Activated CD4-positive, alpha-beta T cell treated with anti-CD3 and anti-CD28 coated beads, Interleukin-2, amount 50 U/mL, for 24 hours (primary cell): ENCODE measurements at places on chromosomes 12 and 14.

GRCh38 chr14:74936731-74937130 is 13.7 kb upstream of the RPS6KL1 start:
- DNase-seq = no peak

GRCh38 chr14:95493503-95493902 is 22.9 kb downstream of the SYNE3 start:
- DNase-seq = no peak

DNA sequence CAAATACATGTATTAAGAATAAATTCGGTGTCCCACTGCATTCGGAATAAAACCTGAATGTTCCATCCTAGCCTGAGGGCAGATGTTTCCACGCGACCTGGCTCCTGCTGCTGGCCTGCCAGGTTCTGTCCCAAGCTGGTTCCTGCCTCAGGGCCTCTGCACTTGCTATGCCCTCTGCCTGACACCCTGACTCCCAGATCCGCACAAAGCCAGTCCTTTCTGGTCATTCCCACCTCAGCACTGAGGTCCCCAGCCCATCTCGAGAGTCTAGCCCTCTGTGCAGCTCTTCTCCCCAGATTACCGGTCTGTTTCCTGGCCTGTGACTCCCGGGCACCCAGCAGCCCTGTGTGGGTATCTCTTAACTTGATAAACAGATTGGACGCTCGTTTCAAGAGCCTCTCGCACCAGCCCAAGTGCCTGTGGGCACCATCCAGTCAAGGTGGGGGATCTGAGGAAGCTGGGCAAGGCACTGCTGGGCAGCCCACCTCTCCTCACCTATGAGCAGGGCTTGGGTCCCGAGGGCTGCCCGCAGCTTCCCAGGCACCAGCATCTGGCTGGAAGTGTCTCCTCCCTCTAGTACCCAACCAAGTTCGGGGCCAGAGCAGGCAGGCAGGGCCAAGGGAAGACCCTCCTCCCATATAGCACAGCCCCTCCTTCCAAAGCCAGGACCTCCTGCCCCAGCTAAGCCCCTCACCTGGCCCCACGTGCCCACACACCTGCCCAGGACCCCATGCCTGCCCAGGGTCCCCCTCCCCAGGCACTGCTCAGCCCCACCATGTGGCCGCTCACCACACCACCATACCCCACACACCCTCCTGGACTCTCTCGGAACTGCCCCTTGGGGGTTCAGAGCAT is 132.2 kb downstream of the NCOR2 start:
- DNase-seq = no peak

GRCh38 chr14:99633918-99634317 is 11.0 kb upstream of the HHIPL1 start:
- DNase-seq = no peak

DNA sequence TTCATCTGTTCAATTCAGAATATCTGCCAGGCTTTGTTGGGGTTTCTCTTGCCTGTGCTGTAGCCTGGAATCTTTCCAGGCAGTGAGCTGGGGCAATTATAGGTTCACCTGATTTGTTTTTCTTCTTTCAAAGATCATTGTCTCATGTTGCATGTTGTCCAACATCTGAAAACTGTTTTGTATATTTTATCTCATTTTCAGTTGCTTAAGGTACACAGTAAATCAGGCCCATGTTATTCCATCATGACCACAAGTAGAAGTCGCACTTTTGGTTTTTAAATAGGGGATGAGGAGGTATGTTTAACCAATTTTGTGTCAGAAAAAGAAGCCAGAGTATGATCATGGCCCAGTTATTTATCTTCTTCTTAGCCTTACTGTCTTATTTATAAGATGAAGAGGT is 24.9 kb upstream of the FUT8 start:
- DNase-seq = no peak

GRCh38 chr12:8987163-8987562 is 2.2 kb upstream of the KLRG1 start:
- DNase-seq = no peak

DNA sequence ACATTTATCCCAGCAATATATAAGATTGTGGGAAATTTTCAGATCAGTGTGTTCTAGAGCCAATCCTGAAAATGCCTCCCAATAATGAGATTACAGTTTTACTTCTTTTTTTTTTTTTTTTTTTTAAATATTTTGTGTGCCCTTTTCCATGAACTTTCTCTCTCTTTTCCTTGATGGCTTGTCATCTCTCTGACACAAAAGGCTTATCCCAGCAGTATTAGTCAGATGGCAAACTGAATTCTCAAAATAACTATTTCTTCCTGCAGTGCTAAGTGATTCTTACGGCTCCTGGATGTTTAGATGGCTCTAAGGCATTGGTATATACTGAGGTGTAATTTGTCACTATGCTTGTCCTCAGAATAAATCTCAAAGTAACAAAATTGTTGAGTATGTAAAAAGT is 86.7 kb downstream of the LRP6 start:
- no peak for DNase-seq

GRCh38 chr14:21796916-21797315 is 123.3 kb upstream of the OR4E1 start:
- no peak for DNase-seq

GRCh38 chr12:115370650-115371049 is 686.7 kb upstream of the TBX3 start:
- no peak for DNase-seq

GRCh38 chr14:64584190-64584589 is 34.4 kb downstream of the PPP1R36 start:
- no peak for DNase-seq

- no peak for DNase-seq
These were observed 153.7 kb upstream of the ALG10B start for GRCh38 chr12:38162708-38163441.

- DNase-seq = no peak
These were observed 43.0 kb upstream of the GNPNAT1 start for GRCh38 chr14:52834440-52834842.

DNA sequence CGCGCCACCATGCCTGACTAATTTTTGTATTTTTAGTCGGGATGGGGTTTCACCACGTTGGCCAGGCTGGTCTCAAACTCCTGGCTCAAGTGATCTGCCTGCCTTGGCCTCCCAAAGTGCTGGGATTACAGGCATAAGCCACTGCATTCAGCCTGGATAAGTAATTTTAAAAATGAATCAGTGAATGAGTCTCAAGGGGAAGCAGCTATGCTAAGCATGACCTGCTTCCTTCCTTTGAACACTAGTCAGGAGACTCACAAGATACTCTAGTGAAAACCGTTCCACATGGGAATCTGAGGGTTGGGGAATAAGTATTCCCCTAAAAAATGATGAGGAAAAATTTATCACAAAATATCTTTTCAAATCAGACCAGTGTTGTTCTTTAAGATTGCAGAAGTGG is 10.7 kb upstream of the FAM234B start:
- no peak for DNase-seq

DNA sequence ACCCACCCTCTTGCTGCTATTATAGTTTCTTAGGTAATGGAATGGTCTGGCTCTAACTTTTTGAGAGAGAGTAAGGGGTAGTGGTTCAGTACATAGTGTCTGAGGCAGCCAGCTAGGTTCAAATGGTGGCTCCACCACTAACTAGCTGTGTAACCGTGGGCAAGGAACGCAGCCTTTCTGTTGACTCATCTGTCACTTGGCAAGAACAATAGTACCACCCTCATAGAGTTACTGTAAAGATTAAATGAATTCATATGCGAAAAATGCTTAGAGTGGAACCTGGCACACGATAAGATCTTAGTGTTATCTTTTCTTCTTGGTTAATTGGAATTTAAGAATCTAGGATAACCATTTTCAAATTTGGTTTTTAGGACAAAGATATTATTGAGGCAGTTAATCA is 14.0 kb downstream of the CCDC62 start:
- DNase-seq = no peak

DNA sequence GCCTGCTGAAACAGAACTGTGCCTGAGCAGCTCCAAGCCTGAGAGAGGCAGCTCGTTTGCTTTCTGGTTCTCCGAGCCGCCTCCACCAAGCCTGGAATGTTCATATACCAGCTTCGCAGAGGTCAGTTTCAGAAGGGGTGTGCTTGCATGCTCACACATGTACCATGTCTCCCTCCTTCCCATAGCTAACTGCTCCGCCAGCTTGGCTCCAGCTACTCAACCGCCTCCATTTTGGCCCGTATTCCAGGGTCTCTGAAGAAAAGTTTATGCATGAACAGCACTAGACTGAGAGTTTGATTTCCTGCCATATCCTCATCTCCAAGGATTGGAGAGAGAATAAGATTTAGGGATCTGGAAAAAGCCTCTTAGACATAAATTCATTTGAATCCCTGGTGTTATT is 103.7 kb downstream of the SMOC1 start:
- no peak for DNase-seq

DNA sequence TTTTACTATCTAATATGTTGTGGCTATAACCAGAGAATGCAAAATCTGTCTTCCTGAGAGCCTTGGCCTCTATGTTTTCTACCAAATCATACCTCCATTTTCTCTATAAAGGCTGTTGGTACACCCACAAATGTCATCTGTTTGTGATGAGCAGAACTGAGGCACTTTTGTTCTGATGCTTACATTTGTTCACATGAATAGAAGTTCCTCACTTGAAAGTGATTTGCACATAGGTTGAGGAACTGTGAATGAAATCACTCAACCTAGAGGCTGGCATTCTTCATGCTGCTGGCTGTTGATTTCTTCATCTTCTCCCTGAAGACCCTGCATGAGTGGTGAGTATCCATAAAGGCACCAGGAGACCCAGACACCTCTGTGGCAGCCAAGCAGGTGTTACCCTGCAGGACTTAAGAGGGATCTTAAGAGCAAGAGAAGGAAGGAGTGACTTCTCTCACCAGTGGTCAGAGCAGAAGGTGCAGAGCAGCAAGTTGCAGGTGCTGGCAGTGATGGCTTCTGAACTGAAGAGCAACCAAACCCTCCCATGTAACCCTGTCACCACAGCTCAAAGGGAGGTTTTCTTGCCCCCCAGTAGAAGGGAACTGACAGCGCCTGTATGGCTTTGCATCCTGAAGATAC is 110.3 kb downstream of the HMGA2 start:
- no peak for DNase-seq

DNA sequence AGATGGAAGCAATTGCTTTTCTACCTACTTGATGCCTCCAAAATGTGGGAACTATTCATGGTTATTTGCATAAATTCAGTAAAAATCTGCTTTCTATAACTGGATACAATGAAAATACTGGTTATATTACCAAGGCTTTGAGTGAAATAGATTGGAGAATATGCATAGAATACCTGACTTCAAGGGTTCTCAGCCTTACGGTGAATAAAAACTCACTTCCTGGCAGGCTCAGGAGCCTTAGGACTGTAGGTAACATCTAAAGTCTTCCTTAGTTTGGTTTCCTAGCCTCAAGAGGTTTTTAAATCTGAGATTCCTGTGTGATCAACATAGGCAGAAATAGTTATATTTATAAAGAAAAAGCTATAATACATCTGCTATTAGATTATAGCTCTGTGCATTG is 158.6 kb downstream of the SLC41A2 start:
- DNase-seq = no peak

GRCh38 chr12:111314953-111315539 is 53.8 kb downstream of the PHETA1 start:
- DNase-seq = no peak

DNA sequence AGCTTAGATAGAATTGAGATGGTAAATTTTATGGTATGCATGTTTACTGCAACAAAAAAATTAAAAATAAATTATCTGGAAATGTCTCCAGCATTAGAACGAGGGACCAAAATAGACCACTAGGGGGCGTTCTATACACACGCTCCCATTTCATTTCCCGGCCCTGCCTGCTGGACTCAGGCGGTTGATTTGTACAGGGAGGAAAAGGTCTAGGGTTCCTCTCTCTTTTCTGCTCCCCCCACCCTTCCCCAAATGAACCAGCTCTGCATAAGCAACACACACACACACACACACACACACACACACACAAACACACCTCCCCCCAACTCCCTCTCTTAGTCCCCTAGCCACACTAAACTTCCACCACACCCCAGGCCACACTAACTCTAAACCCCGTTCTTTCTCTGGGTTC is 7.8 kb upstream of the DTX1 start:
- peak; percentile 65 for DNase-seq

GRCh38 chr12:71780237-71780822 is 25.7 kb downstream of the RAB21 start:
- DNase-seq = peak; percentile 20

DNA sequence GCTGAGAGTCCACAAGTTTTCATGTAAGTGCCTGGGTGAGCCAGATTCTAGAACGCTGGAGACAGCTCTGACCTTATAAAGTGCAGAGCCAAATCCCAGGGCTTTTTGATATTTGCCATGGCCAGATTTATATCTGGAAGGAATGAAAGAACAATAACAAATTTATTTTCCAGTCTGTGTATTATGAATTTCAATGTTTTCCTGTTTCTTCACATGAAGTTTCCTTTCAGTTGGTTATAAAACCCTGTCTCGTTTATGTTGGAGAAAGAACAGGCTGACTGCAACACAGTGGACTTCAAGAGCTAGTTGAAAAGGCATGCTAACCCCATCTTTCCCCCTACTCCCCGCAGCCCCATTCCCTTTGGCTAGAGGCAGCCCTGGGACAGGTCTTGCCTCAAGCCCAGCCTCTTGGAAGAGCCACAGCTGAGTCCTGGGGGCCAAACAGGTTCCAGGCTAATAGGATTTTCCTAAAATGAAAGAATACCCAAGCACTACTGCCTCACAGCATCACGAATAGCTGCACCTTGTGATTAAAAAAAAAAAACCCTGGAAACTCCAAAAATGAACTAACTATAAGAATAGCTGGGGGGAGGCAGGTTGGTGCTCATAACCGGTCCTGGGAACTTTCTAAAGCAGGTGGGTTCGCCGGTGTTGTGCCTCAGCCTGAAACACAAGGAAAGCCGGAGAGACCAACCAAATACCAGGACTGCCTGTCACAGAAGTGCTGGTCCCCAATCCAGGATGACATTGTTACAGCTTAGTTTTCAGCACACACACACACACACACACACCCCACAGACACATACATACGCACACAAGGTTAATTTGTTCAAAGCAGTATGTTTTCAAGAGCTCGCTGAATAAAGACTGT is 1.5 kb downstream of the FBLN5 start:
- no peak for DNase-seq

- DNase-seq = no peak
These were observed 7.8 kb upstream of the SP7 start for GRCh38 chr12:53343969-53344368.

- DNase-seq = peak; percentile 21
These were observed 92.7 kb downstream of the DIP2B start for GRCh38 chr12:50597200-50598195.

- no peak for DNase-seq
These were observed 39.6 kb upstream of the CPM start for GRCh38 chr12:68972595-68972994.

DNA sequence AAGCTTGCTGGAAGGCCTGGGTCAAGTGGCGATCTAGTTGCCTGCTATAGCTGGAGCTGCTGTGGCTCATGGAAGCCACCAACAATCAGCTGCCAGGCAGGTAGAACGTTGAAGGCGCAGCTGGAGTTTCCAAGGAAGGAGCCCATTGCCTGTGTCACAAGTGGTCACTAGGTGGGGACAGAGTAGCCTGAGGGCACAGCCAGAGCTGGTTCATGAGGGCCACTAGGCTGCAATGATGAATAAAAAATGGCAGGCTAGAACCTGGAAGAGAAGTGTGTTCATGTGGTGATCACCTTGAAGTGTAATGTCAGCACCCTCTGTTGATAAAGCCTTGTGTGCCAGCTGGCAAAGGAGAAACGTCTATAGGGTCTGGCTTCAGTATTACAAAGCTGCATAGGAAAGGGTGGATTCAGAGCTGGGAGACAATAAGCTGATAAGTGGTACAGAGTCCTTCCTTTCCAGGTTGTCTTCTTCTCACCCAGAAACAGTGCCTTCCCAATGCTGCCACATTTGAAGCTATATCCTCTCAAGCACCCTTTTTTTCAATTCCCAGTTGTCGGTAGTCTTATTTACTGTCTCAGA is 165.8 kb downstream of the EMP1 start:
- DNase-seq = peak; percentile 27

- DNase-seq = no peak
These were observed 962.8 kb downstream of the GALC start for GRCh38 chr14:87030197-87030596.
